ENCODE measurements at places on chromosomes 1 and 21. TPM values are rescaled to one million over a fixed set of nuclear protein-coding genes. Genes with fewer than 3 reads are reported as not detected.
A peak's percentile ranks its signal among the peaks of the same experiment; 100 is the strongest.

The SLC6A17 gene
- not detected for total RNA-seq

DNA sequence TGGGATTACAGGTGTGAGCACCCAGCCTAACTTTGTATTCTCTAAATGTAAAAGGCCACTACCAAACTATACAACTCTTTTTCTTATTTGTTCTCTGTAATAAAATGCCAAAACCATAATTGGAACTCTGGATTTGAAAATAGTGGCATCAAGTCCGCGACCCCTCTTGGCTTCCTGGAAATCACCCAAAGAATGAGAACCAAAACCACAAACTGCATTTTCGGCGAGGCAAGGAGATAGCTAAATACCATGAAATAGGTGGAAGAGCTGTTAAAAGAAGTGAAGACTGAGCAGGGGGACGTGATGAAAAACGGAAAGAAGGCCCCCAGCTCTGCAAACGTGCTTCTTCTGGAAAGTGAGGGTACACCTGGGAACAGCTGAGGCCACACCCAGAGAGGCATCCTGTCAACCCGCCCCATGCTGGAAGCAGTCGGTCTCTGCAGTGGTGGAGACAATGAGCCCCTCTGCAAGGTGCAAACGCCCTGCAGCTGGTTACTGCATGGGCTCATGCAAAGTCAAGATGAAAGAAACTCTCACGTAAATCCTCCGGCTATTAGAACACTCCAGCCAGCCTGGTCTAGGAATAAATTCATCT, 22.5 kb downstream of the VPS26C start:
- ATAC-seq = no peak

The NIT1 gene
- 74.6 TPM for total RNA-seq

GRCh38 chr1:72150508-72150907, 131.8 kb downstream of the NEGR1 start:
- ATAC-seq = no peak

DNA sequence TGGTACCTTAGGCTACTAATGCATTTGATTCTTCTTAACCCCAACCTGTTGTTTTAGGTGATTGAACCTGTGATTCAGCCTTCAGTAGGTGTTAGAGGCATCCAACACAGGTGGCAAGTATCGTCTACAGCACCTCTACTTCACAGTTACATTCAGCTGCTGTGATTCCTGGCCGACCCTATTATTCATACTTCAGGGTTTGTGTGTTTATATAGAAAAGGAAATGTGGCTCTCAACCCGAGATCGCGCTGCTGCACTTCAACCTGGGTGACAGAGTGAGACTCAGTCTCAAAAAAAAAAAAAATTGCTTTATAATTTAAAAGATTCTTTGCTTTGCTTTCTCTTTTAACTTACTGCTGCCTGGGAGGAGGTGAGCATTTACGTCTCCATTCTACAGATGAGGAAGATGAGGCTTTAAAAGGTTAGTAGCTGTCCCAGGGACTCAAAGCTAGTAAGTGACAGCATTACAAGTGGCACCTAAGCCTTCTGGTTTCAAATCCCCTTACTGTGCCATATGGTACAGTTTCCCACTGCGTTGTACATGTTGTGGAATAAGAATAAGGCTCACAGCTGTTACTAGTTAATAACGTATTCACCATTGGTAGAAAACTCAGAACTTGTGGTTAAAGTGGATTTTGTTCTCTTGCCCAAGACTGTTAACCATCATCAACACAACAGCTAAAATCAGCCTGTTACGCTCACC, 9.9 kb upstream of the GPR25 start:
- ATAC-seq = peak; percentile 41

GRCh38 chr1:2508180-2508579, 18.2 kb downstream of the PANK4 start:
- ATAC-seq = no peak

The PIGK gene
- 20.6 TPM for total RNA-seq

DNA sequence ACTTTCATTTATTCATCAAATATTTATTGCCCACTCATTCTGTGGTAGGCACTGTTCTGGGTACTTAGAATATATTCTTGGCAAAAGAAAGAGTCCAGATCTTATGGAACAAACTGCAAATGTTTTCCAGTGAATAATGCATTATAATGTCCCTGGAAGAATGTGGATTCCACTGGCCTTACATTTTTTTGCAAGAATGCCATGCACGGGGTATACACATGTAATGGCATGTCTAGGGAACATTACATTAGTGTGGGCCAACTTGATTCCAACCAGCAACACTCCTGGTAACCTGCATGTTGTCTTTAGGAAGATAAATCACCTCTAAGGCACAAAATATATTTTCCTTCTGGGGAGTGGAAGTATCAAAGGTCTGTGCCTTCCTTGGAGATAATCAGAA, 33.0 kb upstream of the IFI44L start:
- ATAC-seq = no peak

DNA sequence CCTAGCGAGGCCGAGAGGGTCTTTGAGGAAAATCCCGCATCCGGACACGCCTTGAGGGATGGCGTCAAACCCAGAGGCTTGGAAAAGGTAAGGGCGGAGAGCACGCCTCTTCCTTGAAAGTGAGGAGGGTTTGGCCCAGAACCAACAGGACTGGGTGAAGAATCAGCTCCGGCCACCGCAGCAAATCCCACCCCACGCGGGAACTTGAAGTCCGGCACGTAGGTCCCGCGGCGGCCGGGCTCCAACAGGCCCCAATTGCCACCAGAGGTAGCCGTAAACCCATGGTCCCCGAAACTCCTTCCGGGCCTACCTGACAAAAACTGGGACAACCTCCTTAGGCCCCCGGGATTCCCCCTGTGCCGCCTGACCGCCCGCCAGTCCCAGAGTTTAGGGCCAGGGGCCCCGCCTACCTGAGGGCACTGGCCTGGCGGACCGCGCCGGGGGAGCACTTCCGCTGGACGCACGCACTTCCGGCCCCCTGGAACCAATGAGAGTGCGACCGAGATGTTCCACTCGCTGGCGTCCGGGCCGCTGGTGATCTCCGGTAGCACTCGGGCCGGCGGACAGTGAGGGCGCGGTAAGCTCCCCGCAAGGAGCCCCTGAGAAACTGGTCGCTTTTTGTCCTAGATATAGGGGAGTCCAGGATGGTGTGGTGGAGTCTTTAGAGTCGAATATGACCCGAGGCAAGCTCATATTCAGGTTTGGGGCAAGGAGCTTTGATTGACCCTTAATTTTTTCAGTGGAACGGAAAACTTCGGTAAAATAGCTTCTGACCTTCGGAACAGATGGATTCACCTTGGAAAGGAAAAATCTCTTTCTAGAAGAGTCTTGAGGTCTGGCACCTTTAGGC, at the start of the genes LZIC and NMNAT1:
Gene LZIC (minus strand): TSS at position 453 of the 850 bp plus-strand sequence. CDS start 6,772 bp downstream, outside the sequence.
Gene NMNAT1 (plus strand): TSS at position 537 of the 850 bp plus-strand sequence. CDS start 28,599 bp downstream, outside the sequence.
- ATAC-seq = peak; percentile 97

The PGBD5 gene
- not detected for total RNA-seq

DNA sequence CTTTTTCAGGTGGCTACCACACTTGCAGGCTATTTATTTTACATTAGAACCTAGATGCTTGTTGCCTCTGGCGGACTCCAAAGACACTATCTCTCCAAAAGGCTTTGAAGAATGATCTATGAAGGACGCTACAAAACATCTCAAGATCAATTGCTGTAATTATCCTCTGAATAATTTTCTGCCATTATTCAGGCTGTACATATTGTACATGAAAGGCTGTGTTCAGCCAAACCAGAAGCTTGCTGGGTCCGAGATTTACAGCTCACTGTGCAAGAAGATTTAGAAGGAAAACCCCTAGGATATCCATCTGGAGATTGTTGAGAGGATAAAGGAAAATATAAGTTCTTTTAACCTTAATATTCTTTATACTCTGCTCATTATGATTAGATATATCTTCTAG, 523.6 kb upstream of the PLXNA2 start:
- no peak for ATAC-seq

All from activated T-helper 17 cell treated with anti-CD3 and anti-CD28 coated beads, Interleukin-2, amount 50 U/mL, for 72 hours (primary cell).